Stimulated activated CD8-positive, alpha-beta memory T cell treated with anti-CD3 and anti-CD28 coated beads, Interleukin-15, amount 100 ng/mL, for 1 hour (primary cell): ENCODE measurements at places on chromosomes 7 and 10.
A peak's percentile ranks its signal among the peaks of the same experiment; 100 is the strongest.

DNA sequence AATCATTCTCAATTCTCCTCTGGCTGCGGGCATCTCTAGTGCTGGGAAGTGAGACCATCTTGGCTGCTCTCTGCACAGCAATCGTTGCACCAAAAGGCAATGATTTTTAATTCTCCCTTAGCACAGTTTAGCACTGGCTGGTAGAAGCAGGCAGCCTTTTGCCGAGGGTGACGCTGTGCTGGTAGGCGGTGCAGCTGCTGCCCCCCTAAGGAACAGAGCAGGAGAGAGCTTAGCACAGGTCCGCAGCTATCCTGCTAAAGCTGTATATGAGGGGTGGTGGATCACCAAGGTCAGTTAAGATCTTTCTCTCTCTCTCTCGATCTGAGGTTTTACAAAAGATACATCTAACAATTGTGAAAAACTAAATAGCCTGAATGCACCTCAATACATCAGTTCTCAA, 390.1 kb downstream of the GATA3 start:
- peak; percentile 16 for DNase-seq

DNA sequence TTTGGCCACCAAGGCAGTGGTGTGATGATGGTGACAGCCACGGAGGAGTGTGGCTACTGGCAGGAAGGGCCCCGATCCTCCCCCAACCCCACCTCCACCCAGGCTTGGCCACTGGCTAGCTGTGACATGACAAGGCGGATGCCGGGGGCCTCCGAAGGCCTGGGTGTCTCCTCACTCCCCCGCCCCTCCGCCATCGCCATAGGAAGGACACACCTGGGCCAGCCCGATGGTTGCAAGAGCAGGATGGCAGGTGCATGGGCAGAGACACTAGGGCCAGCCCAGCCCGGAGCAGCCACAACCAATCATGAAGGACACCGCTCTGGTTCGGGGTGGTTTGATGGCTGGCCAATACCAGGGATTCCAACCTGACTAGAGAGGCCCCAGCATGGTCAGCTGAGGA, 81.0 kb downstream of the PTPRN2 start:
- no peak for DNase-seq

DNA sequence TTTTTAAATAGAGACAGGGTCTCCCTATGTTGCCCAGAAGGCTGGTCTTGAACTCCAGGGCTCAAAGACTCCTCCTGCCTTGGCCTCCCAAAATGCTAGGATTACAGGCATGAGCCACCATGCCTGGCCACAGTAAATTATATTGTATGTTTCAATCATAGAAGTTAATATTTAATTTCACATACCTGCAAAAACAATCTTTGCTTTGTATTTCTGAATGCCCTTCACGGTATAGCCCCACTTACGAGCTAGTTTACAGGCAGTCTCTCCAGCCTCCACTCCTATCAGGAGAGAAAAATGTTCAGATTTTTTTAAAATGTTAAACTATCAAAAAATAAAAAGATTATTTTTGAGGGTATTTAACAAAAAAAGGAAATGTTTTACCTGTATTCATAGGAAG, 10.4 kb downstream of the OAT start:
- DNase-seq = no peak

DNA sequence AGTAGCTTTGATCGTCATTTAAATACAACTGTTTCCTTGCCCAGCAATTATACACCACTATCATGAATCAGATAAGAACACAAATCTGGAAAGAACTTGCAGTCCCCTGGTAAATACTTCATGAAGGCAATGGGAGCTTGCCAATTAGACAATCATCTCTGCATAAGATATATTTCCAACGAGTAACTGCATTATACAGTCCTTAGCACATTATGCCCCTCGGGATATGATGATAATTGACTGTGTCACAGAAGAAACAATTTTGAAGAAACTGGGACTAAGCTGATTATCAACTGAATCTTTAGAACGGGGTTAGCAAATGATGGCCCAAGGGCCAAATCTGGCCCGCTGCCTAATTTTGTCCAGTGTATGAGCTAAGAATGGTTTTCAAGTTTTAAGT, 155.7 kb downstream of the TRIL start:
- no peak for DNase-seq

DNA sequence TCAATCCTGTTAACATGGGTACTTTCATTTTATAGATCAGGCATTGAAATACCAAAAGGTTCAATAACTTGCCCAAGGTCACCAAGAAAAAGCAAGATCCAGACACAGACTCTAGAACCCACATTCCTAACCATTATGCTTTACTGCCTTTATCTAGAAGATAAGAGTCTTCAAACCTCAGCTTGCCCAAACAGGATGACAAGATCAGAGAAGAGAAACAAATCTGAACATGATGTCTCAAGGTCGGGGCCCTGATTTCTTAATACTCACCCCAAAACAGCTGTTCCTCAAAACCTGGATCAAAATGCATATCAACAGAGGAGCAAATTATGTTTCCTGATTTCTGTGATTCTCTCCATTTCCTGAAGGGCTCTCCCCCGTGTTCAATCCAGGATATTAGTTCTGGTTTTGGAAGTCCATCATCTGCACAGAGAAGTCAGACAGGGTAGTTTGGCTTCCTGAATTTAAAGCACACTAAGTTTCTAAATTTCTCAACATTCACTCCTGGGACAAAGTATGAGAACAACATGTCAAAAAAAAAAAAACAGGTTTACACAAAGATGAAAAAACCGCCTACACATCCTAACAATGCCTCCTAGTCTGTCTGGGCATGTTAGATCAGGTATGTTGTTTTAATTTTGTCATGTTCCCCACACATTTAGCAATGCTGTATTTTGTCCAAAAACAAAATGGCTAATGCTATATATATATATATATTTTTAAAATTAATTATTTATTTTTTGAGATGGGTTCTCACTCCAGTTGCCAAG, 16.2 kb downstream of the ZNF786 start:
- DNase-seq = no peak

GRCh38 chr7:133753513-133753912, 373.6 kb upstream of the LRGUK start:
- DNase-seq = no peak

GRCh38 chr7:518630-519483, 789 bp downstream of the PDGFA start:
- no peak for DNase-seq

DNA sequence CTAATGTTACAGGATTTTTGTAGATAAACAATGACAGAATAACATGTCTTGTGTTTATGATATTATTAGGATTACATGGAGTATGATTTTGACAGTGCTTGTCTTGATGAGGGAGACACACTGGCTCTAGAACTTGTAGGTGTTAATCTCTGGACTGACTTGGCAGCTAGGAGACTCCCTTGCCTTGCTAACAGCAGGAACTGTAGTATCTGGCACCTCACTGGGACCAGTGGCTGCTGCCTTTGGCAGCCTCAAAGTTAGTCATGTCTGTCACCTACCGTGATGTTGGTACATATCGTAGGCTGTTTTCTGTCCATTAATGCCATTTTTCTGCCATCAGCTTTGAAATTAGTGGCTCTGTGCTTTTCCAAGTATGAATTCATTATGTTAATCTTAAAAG, 261.5 kb downstream of the CDK14 start:
- DNase-seq = no peak

DNA sequence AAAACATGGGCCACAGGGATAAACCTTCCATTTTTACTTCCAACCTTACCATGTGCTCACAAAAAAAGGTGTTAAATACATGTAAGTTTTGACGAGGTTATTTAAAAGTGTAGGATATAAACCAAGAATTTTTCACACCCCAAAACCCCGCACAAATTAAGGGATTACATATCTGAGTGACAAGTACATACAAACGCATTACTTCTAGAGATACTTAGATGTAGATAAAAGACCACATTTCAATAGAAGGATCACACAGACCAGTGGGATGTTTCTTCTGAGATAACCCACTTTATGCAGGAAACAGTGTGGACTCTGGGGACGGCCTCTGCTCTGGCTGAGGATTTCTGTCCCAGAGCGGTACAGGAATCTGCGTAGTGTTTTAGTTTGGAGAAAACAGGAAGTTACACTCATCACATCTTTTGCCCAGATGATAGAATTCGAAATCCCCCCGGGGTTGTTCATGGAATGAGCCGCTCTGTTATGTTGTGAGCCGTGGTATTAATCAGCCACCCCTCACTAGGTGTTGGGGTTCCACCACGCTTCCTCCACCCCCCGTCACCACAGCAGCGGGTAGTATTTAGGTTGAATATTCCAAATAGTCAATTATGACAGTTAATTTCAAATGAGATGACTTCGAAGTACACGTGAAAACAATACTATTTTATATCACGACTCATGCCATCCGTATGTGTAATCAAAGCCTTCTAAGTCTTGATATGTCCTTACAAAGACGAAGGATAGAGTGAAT, 1.3 kb upstream of the CUL1 start:
- no peak for DNase-seq

- no peak for DNase-seq
Observed at GRCh38 chr10:48236199-48236621, 38.3 kb downstream of the FRMPD2 start.

DNA sequence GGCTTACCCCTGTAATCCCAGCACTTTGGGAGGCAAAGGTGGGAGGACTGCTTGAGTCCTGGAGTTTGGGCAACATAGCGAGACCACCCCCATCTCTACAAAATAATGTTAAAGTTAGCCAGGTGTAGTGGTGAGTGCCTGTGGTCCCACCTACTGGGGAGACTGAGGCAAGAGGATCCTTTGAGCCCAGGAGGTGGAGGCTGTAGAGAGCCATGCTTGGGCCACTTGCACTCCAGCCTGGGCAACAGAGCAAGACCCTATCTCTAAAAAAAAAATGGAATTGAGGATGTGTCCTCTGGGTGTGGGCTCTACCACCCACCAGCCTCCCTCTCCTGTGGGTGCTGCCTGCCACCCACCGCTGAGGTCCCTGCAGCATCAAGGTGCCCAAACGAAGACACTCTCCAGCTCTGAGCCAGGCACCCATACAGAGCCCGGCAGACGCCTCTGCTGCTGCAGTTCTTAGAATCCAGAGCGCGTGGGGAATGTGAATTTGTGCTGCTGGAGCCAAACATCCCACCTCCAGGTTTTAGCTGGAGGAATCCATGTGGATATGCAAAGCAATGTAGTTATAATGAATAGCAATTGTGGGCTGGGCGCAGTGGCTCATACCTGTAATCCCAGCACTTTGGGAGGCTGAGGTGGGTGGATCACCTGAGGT, 176.0 kb upstream of the TNRC18 start:
- no peak for DNase-seq

DNA sequence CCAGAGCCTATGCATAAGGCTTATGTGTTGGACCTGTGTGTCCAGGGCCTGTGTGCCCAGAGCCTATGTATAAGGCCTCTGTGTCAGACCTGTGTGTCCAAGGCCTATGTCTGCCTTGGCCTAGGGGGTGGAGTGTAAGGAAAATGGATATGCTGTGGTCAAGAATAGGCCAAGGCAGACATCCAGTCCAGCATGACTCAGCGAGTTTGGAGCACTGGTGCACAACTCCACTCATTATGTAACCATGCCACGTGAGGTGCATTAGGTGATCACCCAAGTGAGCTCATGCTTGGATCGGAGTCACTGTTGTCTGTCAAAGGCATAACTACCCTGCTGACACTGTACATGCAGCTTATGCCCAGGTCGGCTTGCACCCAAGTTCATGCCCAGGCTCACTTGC, 238.9 kb downstream of the CACNA2D1 start:
- DNase-seq = no peak

GRCh38 chr7:34758111-34758601, 100.1 kb downstream of the NPSR1 start:
- DNase-seq = no peak

DNA sequence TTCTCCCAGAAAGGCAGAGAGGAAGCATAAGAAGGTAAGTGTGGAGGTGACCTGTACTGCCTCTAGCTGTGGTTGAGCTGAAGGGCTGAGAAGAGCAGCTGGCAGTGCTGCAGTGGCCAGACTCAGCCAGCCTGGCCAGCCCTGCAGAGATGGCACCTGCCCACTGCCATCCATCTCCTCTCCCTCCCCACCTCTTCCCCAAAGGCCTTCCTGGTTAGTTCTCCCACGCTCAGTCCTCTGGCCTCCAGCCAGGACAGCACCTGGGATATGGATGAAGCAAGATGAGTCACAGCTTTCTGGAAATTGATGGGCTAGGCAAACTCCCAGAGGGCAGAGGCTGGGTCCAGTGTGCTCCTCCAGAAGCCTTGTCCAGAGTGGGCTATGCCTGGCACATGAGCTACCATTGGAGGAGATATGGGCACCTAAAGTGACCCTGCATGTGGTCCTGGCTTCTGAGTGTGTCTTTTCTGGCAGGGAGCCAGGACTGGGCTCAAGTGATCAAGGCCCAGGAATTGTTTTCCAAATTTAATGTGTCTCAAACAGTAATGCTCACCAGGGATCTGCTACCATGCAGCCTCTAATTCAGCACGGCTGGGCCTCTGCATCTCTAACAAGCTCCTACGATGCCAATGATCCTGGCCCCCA, 81.0 kb upstream of the CACUL1 start:
- DNase-seq = no peak

GRCh38 chr10:112525200-112525599, 78.2 kb downstream of the VTI1A start:
- DNase-seq = no peak

- no peak for DNase-seq
Observed at GRCh38 chr7:37411444-37412034, 37.1 kb downstream of the ELMO1 start.

- DNase-seq = no peak
Observed at GRCh38 chr10:119296703-119297102, 89.3 kb downstream of the GRK5 start.

DNA sequence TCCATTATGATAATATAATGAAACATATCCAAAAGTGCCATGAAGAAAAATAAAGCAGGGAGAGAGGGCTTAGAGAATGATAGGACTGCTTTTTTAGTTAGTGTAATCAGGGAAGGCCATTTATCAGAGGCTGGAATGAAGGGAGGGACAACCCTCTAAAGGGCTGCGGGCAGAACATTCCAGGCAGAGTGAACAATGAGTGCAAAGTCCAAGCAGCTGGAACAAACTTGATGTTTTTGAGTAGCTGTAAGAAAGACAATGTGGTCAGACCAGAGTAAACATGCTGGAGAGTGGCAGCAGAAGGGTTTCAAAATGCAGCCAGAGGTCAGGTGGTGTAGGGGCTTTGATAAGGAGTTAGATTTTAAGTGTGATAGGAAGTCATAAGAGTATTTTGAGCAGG, 65.6 kb upstream of the CCDC6 start:
- no peak for DNase-seq

GRCh38 chr10:132193907-132194552, 7.3 kb downstream of the DPYSL4 start:
- no peak for DNase-seq

DNA sequence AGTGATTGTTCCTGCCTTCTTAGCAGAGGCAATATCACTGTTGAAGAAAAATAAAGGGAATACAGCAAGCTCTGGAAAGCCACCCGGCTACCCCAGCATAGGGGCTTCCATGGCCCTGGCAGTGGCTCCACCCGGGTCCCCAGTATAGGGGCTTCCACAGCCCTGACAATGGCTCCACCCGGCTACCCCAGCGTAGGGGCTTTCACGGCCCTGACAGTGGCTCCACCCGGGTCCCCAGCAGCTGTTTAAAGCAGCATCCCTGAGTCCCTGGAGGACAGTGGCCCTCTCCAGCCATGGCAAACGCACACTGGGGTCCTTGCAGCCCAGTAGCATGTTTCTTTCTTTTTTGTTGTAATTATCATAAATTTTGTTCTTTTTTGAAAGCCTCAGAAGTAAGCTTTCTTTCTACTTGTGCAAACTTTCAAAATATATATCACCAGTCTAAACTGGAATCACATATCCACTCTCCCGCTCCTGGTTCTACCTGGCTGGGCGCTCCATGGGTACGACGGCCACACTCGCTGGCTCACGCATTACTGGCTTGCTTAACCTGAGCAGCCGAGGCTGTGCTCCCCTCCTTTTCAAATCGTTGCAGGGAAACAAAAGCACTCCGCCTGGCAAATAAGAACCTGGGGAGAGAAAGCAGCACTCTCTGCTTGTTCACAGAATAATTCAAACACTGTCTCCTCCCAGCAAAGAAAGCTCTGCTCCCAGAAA, 62.1 kb downstream of the TCERG1L start:
- DNase-seq = no peak
